ENCODE measurements at places on chromosomes 2 and 18. TPM values are rescaled to one million over a fixed set of nuclear protein-coding genes. Genes with fewer than 3 reads are reported as not detected.

The OXER1 gene
- not detected for total RNA-seq

The FSHR gene
- not detected for total RNA-seq

The UGT1A10 gene
- total RNA-seq = not detected

The CROCC2 gene
- not detected for total RNA-seq

The GTF2A1L gene
- total RNA-seq = not detected

The FOXI3 gene
- not detected for total RNA-seq

The PRSS56 gene
- total RNA-seq = not detected

The IL36A gene
- not detected for total RNA-seq

The ATOH8 gene
- total RNA-seq = 12.7 TPM

The DNAJC5G gene
- 0.77 TPM for total RNA-seq

The RPRM gene
- not detected for total RNA-seq

The MERTK gene
- 37.3 TPM for total RNA-seq

The ARHGAP28 gene
- 23.4 TPM for total RNA-seq

The DPYSL5 gene
- not detected for total RNA-seq

The DYSF gene
- total RNA-seq = 134 TPM

The ARID5A gene
- total RNA-seq = 29.0 TPM

The ASPRV1 gene
- total RNA-seq = 0.15 TPM

The C2orf80 gene
- total RNA-seq = not detected

The BOLL gene
- not detected for total RNA-seq

The DOCK10 gene
- total RNA-seq = 23.0 TPM

The SFTPB gene
- total RNA-seq = not detected

The PROKR1 gene
- total RNA-seq = not detected

The CCL20 gene
- 0.53 TPM for total RNA-seq

The ASAP2 gene
- total RNA-seq = 79.2 TPM

The LANCL1 gene
- 24.2 TPM for total RNA-seq

The SCG2 gene
- not detected for total RNA-seq

The SRD5A2 gene
- not detected for total RNA-seq

The DUSP2 gene
- 0.33 TPM for total RNA-seq

The TMEM169 gene
- not detected for total RNA-seq

The UGT1A3 gene
- not detected for total RNA-seq

The MAL gene
- not detected for total RNA-seq

The MC5R gene
- not detected for total RNA-seq

The WNT10A gene
- not detected for total RNA-seq

The TMEM163 gene
- 1.3 TPM for total RNA-seq

The CYRIA gene
- total RNA-seq = 38.4 TPM

The PDE11A gene
- 0.51 TPM for total RNA-seq

The LINC00305 gene
- not detected for total RNA-seq

The DUSP19 gene
- 1.9 TPM for total RNA-seq

The ERCC3 gene
- total RNA-seq = 46.6 TPM

The ARL6IP6 gene
- 36.5 TPM for total RNA-seq

The UBXN4 gene
- total RNA-seq = 103 TPM

The ANKRD44 gene
- 8.1 TPM for total RNA-seq

The SERPINB10 gene
- not detected for total RNA-seq

The NGEF gene
- total RNA-seq = 0.22 TPM

The TWSG1 gene
- 69.6 TPM for total RNA-seq

The PARD6G gene
- total RNA-seq = 1.8 TPM

The SP100 gene
- total RNA-seq = 90.6 TPM

The ITGA4 gene
- total RNA-seq = 2.8 TPM

The MDH1B gene
- not detected for total RNA-seq

The FKBP1B gene
- 16.8 TPM for total RNA-seq
